Activated naive CD4-positive, alpha-beta T cell (primary cell): ENCODE measurements at places on chromosomes 7 and 10.

DNA sequence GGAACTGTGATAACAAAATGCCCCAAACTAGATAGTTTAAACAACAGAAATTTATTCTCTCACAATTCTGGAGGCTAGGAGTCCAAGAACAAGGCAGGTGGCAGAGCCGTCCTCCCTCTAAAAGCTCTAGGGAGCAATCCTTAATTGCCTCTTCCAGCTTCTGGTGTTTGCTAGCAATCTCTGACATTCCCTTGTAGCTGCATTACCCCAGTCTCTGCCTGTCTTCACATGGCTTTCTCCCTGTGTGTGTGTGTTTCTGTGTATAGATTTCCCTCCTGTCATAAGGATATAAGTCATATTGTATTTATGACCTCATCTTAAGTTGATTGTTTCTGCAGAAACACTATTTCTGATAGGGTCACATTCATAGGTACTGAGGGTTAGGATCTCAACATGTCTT lies 177.5 kb downstream of the WNT2 start:
- no peak for DNase-seq

GRCh38 chr7:101402081-101402779 lies 39.6 kb downstream of the COL26A1 start:
- DNase-seq, result no peak

GRCh38 chr7:29871787-29872398 lies 65.6 kb downstream of the WIPF3 start:
- DNase-seq, result no peak

- no peak for DNase-seq
These were observed 132.3 kb upstream of the BMPER start for GRCh38 chr7:33773053-33773452.

DNA sequence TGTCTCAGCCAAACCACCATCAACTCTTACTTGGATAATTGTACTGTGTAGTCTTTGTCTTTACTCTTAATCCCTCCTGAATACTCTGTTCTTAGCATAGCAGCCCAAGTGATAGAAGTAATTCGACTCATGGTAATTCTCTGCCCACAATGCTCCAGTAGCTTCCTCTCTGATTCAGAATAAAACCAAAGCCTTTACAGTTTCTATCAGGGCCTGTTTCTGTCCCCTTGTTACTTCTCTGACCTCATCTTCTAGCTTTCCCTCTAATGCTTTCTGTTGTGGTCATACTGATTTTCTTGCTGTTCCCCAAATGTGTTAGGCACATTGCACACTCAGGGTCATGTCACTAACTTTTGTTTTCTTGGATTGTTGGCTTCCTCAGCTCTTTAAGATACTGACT lies 8.0 kb downstream of the ZNF518A start:
- no peak for DNase-seq
